Activated CD4-positive, alpha-beta T cell treated with anti-CD3 and anti-CD28 coated beads, Interleukin-2, amount 50 U/mL, for 1 hour (primary cell): ENCODE measurements at places on chromosomes 3 and 15.

DNA sequence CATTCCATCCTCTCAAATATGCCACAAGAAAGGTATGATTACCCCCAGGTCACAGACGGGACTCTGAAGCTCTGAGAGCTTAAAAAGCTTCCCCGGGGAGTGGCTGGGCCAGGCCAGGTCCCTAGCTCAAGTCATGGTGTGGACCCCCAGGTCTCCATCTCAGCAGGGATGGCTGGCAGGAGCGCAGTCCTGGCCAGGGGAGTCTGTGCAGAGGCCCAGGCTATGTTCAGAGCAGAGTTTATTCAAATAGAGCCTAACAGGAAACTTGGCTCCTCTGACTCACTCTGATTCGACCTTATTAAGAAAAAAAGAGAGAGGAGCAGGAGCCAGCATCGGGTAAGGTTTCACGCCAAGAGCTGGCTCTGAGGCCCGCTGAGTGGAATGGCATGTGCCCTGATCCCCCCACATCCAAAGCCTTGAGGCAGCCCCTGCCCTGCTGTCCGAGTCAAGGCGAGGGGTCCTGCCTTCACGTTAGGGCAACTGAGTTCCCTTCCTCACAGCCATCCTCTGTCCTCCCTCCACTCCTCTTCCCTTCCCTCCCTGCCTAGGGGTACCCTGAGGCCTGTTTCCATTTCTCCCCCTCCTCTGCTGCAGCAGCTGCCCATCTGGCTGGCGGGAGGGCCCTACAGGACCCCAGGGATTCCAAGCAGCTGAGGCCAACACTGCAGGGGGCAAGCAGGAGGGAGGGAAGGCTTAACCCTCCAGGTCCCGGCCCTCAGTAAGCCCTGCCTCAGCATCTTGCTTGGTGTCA is 1.9 kb upstream of the LOXL1 start:
- no peak for DNase-seq

DNA sequence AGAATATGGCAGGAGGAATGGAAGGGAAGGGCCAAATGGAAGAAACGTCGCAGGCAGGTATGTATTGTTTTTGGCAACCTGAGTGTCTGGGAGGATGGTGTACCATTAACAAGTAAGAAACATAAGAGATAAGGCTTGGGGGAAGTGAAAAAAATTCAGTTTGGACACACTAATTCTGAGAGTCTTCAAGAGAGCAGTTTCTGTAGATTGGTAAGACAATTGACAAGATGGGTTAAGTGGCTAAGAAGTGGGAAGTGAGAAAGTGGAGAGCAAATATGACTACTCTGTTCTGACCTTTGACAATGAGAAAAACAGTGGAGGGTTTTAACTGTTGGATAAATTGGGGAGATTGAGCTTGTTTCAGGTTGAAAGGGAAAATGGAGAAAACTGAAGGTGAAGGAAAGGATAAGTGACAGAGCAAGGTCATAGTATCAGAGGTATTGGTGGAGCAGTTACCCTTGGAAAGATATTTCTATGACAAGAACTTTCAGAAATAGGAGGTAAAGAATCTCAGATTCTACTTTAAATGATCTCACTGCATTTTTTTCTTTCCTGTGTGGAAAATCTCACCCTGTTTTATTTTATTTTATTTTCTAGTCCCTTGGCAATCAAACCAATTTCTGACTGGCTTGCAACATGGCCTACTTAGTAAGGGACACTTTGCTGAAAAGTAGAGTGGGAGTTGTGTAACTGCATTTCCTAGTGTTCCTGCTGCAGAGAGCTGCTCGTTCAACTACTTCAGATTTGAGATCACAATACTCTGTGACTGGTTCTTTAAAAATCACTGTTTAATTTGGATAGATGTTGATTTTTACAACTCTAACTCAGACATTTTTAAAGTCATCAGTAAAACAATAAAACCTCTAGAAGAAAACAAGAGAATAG is 23.1 kb upstream of the GABPB1 start:
- no peak for DNase-seq

DNA sequence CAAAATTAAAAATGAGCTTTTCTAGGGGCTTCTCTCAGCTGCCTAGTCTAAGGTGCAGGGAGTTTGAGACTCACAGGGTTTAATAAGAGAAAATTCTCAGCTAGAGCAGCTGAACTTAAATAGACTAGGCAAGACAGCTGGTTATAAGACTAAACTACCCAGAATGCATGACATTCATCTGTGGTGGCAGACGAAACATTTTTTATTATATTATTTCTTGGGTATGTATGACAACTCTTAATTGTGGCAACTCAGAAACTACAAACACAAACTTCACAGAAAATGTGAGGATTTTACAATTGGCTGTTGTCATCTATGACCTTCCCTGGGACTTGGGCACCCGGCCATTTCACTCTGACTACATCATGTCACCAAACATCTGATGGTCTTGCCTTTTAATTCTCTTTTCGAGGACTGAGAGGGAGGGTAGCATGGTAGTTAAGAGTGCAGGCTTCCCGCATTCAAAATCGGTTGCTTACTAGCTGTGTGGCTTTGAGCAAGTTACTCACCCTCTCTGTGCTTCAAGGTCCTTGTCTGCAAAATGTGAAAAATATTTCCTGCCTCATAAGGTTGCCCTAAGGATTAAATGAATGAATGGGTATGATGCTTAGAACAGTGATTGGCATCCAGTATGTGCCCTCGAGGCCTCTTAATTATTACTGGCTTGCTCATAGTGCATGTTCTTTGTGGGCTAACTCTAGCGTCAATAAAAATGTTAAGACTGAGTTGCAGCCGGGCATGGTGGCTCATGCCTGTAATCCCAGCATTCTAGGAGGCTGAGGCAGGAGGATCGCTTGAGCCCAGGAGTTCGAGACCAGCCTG is 984 bp downstream of the CCR5 start:
- no peak for DNase-seq

GRCh38 chr3:62771331-62772072 is 103.7 kb downstream of the CADPS start:
- DNase-seq, result no peak

DNA sequence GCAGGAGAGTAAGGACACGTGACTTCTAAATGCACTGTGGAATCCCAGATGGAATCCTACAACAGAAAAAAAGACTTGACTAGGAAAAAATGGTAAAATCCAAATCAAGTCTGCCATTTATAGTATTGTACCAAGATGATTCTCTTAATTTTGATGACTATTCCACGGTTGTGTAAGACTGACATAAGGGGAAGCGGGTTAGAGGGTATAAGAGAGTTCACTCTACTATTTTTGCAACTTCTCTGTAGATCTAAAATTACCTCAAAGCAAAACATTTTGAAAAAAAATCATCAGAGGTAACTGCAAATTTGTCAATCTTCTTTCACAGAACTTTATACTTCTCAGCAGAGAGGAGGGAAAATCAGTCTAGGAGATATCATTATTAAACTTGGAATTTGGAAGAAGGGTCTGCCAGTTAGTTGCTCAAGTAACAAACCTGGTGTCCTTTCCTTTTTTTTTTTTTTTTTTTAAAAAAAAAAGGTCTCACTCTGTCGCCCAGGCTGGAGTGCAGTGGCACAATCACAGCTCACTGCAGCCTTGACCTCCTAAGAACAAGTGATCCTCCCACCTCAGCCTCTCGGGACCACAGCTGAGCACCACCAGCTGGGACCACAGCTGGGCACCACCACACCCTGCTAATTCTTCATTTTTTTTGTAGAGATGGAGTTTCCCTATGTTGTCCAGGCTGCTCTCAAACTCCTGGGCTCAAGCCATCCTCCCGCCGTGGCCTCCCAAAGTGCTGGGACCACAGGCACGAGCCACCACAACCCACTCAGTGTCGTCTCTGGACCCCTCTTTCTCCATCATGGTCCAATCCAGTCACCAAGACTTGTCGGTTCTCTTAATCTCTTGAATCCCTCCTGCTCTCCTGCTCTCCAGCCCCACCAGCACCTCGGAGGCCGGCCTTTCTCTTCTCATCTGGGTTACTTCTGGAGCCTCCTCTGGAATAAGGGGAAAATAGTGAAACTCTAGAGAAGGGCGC is 14.9 kb upstream of the HES1 start:
- no peak for DNase-seq

GRCh38 chr3:120311863-120312794 is 27.1 kb upstream of the GPR156 start:
- DNase-seq, result no peak

GRCh38 chr3:39164414-39164813 is 11.0 kb upstream of the CSRNP1 start:
- no peak for DNase-seq

- DNase-seq, result no peak
Measured at GRCh38 chr15:40852529-40852928, 8.7 kb downstream of the SPINT1 start.

DNA sequence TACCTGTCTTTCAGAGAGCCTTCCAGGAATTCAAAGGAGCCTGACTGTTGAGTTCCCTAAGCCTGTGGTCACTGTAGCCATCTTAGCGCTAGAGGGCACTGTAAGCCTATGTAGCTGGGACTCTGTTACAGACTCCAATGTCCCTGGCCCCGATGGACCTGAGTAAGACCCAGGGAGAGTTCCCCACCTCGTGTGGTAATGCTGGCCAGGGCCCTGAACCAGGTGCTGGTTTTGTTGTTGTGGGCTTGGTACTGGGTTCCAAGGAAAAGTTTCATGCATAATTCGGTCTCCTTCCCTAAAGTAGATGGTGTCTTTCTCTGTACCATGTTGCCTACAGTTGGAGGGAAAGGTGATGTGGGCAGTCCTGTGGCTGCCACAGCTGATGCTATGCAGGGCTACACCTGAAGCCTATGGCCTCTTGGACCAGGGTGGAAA is 32.4 kb downstream of the CDAN1 start:
- DNase-seq, result peak; percentile 51

GRCh38 chr3:114370537-114371174 is 76.8 kb downstream of the TIGIT start:
- DNase-seq, result no peak

GRCh38 chr3:172698631-172699030 is 12.2 kb downstream of the NCEH1 start:
- no peak for DNase-seq

- DNase-seq, result peak; percentile 8
Measured at GRCh38 chr3:160003520-160004128, 15.0 kb downstream of the IL12A start.

GRCh38 chr3:46314517-46314916 is 39.4 kb upstream of the CCR2 start:
- DNase-seq, result no peak
